Stimulated activated CD8-positive, alpha-beta memory T cell treated with anti-CD3 and anti-CD28 coated beads, Interleukin-2, amount 100 ng/mL, for 48 hours (primary cell): ENCODE measurements at places on chromosomes 4 and X.

DNA sequence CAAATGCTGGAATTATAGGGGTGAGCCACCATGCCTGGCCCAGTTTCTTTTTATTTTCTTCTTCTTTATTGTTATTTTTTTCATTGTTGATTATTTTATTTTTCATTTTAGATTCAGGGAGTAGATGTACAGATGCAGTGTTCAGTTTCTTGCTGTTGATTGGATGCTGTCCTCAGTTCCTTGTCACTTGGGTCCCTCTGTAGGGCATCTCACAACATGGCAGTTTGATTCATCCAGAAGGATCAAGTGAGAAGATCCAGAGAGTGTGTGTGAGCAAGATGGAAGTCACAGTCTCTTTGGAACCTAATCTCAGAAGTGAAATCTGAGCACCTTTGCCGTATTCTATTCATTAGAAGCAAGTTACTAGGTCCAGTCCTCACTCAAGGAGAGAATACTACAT is 20.9 kb downstream of the HMGB3 start:
- DNase-seq, result no peak

GRCh38 chr4:56311299-56311975 is 75.9 kb downstream of the AASDH start:
- no peak for DNase-seq

DNA sequence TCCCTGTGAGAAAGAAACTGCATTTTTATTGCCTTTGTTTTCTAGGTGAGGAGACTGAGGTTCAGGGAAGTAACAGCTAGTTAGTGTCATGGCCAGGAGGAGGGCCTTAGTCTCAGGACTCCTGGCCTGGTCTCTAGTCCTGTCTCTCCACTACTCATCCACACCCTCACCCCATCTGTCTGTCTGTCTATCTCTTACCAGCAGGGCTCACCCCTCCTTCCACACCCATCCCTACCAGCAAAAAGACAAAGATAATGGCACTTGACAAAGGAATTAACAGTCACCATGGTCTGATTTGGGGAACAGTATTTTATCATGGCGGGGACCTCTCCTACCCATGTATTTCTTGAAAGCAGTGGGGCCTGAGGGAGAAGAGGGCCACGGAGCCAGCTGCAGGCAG is 125.8 kb downstream of the REPS2 start:
- DNase-seq, result no peak

DNA sequence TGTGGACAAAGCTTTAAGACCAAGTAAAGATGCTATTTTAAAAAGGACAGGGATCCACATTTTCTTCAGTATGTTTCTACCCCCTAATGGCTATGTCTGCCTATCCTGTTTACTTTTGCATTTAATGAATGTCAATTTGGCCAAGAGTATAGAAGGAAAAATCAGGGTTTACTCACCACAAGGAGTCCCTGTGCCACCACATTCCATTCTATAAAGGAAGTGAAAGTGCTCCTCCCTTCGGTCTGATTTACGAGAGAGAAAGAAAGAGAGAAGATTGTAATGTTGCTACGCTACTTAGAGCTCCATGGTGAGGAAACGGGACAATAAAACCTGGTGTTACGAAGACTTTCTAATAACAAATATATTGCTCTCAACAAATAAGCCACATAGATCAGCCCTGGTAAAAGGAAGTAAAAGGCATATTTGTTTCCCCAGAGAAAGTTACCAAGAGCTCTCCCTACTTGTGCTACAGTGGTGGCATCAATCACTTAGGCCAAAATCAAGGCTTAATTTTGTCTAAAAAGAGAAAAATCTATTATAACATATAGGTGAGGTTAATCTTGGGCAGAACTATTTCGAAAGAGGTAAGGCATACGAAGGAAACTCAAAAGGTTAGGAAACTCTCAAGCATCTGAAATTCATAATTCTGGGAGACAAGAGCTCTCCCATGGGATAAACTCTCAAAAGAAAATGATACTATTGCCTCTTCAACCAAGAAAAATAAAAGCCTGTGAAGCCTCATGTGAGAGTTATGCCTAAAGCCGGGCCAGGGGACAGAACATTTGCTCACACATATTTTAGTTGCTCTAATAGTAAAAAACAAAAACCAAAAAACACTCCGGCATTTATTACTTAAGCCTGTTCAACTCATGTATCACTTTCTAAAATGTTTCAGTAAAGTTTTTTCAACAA is 29.5 kb downstream of the TAPT1 start:
- no peak for DNase-seq

GRCh38 chr4:162164906-162165510 is 1.2 kb upstream of the FSTL5 start:
- DNase-seq, result no peak

- DNase-seq, result no peak
Observed at GRCh38 chr4:25043548-25043947, 12.8 kb upstream of the LGI2 start.

GRCh38 chr4:174435974-174436373 is 86.3 kb downstream of the HPGD start:
- DNase-seq, result no peak

DNA sequence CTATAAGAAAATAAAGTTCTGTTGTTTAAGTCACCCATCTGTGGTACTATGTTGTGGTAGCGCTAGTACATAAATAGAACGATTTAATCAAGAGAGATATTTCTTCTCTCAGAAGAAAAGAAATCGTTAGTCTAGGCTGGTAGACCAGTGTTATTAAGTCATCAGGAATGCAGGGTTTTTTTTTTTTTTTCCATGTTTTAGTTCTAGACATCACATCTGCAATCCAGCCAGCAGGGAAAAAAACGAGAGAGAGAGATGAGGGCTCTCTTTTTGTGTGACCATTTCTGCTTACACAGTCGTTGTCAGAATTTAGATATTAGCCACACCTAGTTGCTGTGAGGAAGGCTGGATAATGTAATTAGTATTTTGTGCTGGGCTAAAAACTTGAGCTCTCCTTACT is 417.4 kb downstream of the TMA16 start:
- DNase-seq, result no peak

DNA sequence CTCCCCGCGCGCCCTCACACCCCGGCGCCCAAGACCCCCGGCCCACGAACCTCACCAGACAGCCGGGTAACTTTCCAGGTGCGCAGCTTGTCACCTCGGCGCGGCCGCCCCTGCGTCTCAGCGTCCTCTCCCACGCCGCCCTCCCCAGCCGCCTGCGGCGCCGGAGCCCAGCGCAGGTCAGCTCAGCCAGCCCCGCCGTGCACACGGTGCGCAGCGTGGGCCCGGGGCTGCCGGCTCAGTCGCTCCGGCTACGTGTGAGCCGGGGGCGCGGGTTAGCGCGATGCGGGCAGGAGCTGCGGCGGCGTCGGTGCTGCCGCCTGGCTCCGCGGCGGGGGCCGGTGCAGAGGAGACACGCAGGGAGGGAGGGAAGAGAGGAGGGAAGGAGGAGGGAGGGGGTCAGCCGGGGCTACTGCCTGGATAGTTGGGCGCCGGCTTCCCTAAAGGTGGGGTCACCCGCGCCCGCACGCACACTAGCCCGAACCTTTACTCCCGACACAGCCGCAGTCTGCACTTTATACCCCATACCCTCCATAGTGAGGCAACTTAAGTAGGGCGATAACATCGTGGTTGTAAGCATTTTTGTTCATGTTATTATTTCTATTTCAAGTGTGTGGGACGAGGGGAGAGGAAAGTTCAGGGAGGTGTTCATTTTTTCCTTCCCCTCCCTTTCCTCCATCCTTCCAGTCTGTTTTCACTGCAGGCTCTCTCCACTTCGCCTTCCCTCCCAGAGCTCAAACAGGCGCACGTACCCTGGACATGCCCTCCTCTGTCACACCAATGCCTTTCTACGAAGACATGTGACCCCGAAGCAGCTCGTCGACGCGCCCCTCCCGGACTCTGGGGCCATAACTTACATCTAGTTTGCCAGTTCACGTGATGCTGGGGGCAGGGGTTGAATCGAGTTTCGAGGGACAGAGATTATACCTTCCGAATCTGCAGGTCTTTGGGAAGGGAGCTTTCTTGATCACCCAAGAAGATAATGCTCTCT is at the start of gene PRKG2:
PRKG2 (minus strand) TSS at position 342 of the 988 bp plus-strand sequence. CDS start 10,175 bp downstream, outside the sequence.
- DNase-seq, result no peak

DNA sequence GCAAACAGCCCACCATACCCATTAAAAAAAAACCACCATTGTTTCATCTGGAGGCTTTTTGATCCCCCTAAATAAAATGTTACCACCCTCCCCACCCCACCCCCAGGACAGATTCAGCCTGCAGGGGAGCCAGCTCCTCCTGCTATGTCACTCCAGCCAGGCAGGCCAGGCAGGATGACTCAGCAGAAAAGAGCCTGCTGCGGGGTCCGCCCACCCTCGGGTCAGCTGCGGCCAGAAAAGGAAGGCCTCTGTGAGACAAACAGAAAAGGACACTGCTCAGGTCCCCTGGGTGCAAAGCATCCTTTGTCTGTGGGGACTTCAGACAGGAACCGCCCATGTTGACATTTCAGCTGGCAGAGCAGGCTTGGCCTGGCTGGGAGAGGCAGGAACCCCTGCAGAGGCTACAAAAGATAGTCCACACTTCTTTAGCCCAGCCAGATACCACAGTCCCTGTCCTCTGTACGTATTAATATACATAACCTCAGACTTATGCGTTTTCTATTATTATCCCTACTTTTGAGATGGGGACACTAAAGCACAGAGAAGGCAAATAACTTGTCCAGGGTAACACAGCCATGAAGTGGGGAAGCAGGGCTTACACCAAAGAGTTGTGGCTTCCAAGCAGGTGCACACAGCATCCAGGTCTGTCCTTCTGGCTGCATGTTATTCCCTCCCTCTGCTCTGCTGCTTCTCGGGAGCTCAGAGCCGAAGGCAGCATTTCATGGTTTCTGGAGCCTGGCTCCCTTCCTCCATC is 147.7 kb downstream of the CPEB2 start:
- no peak for DNase-seq

- no peak for DNase-seq
Observed at GRCh38 chrX:46653482-46653881, 79.9 kb downstream of the CHST7 start.

- DNase-seq, result no peak
Observed at GRCh38 chr4:40143926-40144508, 52.8 kb upstream of the RHOH start.

DNA sequence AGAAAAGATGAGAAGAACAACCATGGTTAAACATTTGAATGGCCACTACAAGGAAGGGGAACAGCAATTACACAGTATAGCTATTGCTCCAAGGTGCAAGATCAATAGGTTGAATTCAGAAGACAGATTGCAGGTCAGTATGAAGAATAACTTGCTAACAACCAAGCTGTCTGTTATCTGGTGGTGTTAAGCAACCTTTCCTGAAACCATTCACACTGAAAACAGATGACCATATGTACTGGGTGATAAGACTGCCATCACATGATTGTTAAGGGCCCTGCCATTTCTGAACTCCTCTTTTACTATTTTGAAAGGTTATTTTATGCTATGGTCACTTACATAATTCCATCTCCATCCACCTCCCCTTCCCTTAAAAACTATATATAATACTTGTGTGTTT is 6.8 kb downstream of the GABRA3 start:
- DNase-seq, result no peak

DNA sequence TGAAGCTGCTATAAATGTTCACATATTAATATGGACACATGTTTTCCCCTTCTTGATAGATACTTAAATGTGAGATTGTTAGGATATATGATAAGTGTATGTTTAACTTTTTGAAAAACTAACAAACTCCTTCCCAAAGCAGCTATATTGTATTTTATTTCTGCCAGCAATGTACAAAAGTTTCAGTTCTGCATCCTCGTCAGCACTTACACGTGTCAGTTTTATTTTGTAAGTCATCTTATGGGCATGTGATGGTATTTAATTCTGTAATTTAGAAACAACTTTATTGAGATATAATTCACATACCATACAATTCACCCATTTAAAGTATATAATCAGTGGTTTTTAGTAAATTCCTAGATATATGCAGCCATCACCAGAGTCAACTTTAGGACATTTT is 31.6 kb downstream of the RAPGEF2 start:
- DNase-seq, result no peak

DNA sequence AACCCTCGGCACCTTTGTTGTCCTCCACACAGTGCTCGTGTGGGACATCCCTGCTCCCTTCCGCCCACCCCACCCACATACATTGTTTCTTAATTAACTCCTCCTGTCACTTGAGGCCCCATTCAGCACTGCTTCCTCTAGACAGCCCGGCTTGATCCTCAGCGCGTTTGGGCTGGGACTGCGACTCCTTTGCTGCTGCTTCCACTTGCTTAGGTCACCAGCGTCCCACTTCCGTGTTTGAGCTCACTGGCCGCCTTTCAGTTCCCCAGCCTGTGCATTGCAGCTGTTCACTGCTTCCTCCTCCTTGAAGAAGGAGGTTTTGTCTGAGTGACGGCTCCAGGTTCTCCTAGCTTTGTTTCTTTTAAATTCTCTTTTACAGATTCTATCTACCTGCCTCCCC is 16.1 kb downstream of the RNF4 start:
- peak; percentile 33 for DNase-seq

DNA sequence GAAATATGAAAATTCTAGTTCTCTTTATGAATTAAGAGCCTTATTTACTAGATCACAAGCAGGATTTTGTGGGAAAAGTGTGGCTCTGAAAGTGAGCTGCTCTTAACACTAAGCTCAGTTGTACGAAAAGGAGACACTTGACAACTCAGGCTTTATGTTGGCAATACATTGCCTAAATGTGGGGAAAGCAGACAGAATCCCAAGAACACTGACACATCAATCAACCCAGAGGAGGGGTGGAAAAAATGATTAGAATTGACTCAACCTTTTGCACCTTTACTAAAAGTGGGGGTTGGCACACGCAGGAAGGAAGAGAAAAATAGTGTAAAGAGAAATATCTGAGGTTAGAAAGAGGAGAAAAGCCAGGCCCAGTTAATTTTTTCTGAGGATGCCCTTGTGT is 61.6 kb downstream of the CHST7 start:
- no peak for DNase-seq
